DND-41 (cell line): ENCODE measurements at places on chromosomes 16 and 17.

- peak; percentile 79 for DNase-seq
These were observed 56.1 kb downstream of the B9D1 start for GRCh38 chr17:19306160-19307111.

- no peak for DNase-seq
These were observed 16.2 kb downstream of the KCTD2 start for GRCh38 chr17:75063201-75063600.

- no peak for DNase-seq
These were observed 11.8 kb downstream of the PRCD start for GRCh38 chr17:76551685-76552084.

DNA sequence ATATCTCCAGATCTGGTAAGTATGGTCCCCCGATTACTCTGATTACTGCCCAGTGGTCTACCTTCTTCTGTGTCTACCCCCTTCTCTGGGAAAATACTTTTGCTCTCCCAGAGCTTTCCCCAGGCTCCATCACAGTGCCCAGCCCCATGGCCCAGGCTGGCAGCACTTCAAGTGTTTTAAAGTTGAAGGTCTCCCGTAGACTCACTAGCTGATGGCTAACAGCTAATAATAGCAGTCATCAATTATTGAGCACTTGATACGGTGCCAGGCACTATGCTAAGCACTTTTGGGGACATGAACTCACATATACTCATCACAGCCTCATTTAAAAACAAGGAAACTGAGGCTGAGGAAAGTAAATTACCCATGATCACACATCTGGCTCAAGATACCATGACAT is 33.4 kb downstream of the DCUN1D3 start:
- DNase-seq, result no peak

DNA sequence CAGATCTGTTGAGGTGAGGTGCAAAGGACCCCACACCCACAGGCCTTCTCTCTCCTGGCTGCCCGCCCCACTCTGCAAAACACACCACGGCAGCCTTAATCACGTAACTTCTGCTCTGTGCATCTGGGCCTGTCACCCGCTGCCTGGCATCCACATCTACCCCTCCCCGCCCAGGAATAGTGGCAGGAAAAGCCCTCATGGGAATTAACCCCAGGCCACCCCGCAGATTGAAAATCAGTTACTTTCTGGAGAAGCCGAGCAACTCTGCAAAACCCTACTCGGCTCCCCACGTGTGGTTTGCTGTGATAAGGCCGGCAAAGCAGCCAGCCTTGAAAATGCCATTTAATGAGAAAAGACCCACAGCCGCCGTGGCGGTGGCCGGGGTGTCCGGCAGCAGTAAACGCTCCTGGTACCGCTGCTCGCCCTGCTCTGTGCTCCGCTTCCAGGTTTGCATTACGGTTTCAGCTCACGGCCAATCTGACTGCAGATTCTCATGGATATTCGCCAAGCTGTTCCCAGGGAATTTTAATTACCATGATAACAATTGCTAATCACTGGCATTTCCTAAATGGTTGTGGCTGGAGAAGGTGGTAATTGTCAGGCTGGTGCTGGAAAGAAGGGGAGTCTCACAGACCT is 78.0 kb upstream of the DOC2B start:
- no peak for DNase-seq

GRCh38 chr16:84862804-84863480 is 43.2 kb downstream of the CRISPLD2 start:
- no peak for DNase-seq

GRCh38 chr17:8138672-8139371 is 13.4 kb downstream of the PER1 start:
- peak; percentile 97 for DNase-seq

DNA sequence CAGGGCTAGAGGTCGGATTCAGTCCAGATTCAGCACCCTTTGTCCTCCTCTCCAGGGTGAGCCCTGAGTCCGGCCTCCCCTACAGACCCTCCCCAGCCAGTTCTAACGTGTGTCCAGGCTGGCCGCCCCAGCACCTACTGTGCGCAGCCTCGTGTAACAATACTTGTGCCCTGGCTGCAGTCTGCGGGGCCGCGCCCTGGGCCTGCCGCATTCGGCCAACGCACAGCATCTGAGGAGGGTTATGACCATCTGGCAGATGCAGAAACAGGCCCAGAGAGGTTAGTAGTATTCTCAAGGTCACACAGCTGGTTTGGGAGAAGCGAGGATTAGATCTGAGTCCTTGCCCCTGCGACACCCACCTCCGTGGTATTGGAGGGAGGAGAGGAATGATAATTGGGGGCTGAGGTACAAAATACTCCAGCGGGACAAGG is 968 bp downstream of the RIPOR1 start:
- DNase-seq, result no peak

- no peak for DNase-seq
These were observed 46.9 kb downstream of the IRX6 start for GRCh38 chr16:55370762-55371482.

DNA sequence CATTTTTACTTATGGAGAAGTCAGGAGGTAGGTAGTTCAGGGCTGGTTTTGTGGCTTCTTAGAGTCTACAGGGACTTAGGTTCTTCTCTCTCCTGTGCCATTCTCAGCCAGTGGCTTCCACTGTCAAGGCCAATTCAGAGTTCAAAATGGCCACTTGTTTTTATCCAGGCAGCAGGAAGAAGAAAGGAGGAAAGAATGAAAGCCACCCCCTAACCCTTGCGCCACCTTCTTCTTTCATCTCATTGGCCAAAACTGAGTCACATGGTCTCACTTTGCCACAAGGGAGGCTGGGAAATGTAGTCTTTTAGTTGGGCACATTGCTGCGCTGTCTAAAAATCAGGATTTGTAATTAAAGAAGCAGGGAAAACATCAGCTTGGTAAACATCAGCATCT is 60.8 kb upstream of the MED9 start:
- peak; percentile 75 for DNase-seq

GRCh38 chr16:84714028-84714427 is 14.2 kb downstream of the USP10 start:
- DNase-seq, result peak; percentile 24

GRCh38 chr17:78307887-78308638 is 51.8 kb downstream of the SOCS3 start:
- DNase-seq, result no peak

DNA sequence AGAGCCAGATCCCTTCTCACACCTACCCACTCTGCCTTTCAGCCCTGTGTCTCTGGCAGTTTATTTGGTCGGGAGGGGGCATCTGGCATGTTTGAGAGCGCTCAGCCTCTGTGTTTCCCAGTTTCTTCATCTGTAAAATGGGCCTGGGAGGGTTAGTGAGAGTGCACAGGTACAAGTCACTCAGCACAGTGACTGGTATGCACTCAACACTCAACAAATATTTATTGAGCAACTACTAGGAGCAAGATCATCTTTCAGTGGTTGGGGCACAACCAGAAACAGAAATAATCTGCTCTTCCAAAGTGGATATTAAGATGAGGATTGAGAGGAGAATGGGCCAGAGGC is 13.7 kb upstream of the SRCIN1 start:
- no peak for DNase-seq

DNA sequence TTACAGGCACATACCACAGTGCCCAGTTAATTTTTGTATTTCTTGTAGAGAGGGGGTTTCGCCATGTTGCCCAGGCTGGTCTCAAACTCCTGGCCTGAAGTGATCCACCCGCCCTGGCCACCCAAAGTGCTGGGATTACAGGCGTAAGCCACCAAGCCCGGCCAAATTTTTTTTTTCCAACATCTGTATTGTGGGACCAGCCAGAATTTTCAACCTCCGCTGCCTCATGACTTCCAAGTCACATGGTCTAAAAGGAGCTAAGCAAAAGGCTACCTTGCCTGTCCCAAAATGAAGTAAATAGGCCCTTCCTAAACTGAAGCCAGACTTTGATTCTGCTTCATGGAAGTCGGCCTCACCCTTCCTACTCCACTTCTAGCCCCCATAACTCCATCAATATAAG is 4.2 kb upstream of the SPAG7 start:
- no peak for DNase-seq

GRCh38 chr17:44887016-44887415 is 12.2 kb downstream of the EFTUD2 start:
- no peak for DNase-seq

- DNase-seq, result no peak
These were observed 35.3 kb upstream of the PITPNM3 start for GRCh38 chr17:6591599-6592158.

- DNase-seq, result no peak
These were observed 57.6 kb downstream of the RAI1 start for GRCh38 chr17:17738901-17739300.

DNA sequence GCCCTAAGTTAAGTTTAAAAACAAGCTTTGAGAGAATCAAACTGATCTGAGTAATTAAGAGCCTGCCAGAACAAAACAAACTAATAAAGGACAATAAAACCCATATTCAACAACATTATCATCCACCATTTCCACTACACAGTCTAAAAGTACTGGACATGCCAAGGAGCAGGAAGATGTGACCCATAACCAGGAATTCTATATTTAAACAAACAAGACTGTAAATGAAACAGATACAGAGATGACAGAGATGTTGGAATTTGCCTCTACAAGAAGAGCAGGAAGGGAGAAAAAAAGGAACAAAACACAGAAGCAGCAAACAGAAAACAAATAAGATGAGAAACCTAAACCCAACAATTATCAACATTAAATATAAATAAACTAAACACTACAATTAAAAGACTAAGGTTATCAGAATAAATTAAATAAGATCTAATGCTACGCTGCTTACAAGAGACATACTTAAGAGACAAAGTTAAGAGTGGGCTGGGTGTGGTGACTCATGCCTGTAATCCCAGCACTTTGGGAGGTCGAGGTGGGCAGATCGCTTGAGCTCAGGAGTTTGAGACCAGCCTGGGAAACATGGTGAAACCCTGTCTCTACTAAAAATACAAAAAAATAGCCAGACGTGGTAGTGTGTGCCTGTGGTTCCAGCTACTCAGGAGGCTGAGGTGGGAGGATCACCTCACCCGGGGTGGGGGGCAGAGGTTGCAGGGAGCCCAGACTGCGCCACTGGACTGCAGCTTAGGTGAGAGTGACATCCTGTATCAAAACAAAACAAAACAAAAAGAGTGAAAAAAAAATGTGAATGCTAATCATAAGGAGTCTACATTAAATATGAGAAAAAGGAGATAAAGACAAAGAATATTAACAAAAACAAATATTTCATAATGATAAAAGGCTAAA is 50.6 kb downstream of the CREBBP start:
- DNase-seq, result no peak

- DNase-seq, result no peak
These were observed 45.0 kb downstream of the SOST start for GRCh38 chr17:43713494-43714162.

GRCh38 chr16:46711106-46712058 is 21.9 kb downstream of the ORC6 start:
- no peak for DNase-seq

- DNase-seq, result no peak
These were observed 167.9 kb upstream of the MAF start for GRCh38 chr16:79768276-79768970.

GRCh38 chr16:23035240-23035639 is 114.0 kb downstream of the USP31 start:
- no peak for DNase-seq

DNA sequence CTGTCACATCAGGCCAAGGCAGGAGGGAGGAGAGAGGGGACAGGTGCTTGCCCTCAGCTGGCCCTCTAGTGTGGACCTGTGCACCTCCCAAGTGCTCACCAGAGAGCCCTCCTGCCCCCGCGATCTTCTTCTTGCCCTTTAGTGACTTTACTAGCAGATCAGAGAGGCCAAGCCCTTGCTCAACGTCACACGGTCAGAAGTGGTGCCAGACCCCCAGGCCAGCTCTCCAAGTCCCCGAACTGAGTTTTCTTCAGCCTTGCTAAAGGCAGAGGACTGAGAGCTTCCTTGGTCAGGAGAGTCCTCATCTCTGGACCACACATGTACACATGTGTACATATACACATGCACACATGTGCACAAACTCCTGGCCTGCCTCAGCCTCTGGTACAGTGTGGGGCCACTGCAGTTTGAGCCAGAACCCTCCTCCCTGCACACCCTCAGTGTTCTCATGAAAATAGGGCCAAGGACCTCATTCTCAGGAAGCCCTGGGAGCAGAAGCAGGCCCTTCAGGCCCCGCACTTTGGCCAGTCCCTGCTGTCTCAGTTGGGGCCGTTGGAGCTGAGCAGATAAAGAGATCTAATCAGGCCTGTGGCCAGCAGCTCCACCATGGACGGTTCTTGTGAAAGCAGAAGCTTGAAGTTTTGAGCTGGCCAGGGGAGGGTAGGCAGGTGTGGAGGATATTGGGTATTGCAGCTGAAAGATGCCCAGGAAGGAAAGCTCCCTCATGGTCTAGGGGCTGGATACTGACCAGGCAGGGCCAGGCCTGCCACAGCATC is 7.4 kb upstream of the EPX start:
- no peak for DNase-seq

DNA sequence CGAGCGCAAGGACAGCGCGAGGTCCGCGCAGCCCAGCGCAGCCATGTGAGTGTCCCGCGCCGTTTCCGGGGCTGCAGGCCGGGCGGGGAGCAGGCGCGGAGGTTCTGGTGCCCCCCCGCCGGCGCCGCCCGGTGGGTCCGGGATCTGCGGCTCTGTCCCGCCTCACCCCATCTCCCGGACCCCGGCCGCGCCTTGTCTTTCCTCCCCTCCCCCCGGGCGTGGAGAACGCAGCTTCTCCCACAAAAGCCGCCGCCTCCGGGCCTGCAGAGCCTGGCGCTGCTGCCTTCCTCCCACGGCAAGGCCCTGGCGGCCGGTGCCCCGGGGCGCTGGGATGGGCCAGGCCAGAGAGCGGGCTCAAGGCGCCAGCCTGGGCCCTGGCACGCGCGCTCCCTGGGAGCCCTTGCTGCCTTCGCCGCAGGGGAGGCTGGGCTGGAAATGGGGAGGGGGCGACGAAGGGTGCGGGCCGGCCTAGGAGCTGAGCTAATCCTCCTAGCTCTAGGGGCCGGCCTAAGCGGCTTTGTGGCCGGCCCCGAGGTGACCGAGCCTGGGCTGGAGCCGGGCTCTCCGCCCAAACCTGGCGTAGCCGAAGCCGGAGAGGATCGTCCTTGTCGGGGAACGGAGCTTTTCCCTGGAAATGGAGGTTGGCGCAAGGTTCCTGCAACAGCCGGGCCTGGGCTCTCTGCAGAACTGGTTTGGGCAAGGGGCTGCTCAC is 397 bp downstream of the RIPOR1 start:
- peak; percentile 45 for DNase-seq

DNA sequence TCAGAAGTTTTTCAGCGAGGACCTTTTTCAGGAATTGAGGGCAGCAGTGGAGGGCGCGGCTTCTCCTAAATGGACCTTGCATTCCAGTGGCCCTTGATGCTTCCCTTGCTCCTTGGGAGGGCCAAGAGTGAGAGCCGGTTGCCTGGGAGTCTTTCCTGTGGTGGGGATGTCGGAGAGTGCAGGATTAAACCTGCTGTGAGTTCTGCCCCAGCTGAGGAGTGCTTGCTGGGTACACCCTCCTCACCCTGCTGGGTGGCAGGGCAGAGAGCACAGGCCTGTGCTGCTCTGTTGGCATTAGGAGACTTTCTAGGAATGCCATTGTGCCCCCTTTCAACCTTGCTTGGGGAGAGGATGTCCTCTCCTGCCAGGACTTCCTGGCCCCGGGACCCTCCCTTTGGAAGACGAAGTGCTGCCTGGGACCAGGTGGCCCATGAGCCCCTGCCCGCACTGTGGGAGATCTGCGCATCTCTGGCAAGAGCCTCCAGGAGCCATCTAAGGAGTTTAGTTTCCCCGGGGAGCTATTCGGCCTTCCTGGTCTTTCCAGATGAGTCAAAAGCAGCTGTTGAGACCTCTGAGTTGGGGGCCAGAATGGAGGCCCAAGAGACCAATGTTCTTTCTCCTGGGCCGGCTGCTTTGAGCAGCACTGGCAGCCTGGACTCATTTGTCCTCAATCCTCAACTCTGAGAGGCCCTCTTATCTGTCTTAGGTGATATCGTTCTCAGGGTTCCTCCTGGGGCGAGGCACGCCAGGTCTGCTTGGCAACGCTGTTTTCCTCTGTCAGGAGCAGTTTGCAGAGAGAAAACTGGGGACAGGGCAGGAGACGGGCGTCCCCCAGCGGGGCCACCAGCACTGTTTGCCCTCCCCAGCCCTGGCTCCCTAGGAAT is 5.6 kb downstream of the LLGL2 start:
- no peak for DNase-seq
